ENCODE measurements at places on chromosomes 5 and 9.

- no peak for DNase-seq
Measured at GRCh38 chr9:83220730-83221129, 157.8 kb upstream of the RASEF start.

DNA sequence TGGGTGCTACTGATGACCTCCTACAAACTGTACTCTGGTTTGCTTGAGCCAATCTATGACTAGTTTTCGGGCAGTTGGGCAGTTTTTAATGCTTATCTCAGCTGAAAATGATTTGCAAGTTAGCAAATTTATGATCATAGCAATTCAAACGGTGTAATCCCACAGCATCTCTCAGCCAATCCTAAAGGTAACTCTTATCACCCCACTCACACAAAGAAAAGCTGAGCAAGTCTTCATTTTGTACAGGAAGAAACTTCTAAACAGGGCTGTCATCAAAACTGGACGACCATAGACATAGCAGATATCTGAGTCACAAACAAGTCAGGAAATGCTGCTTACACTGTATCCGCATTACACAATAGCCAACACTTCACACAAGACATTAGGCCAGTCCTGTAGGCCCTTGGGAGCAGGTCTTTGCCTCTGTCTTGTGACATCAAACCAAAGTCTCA is 2.6 kb upstream of the ENC1 start:
- DNase-seq, result no peak

GRCh38 chr5:10173716-10174115 is 76.0 kb downstream of the ATPSCKMT start:
- DNase-seq, result no peak

GRCh38 chr9:114349713-114350480 is 20.2 kb downstream of the ORM2 start:
- no peak for DNase-seq

DNA sequence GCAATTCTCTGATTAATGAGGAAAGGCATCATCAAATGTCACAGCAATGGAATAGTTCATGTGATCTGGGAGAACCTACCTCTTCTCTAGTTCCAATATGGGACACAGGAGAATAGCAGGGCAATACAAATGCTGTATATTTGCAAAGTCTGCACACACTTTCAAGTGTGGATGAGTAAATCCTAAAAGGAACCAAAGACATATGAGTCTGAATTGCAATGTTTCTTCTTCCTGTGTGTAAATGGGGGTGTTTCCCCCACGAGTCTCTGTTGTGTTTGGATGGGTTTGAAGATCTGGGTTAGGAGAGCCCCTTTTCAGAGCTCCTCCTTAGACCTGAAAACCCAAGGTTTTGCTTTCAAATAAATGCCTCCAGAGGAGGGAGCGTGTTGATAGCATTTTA is 26.9 kb downstream of the SLC46A2 start:
- no peak for DNase-seq

GRCh38 chr9:112772551-112772950 is 22.0 kb downstream of the SNX30 start:
- DNase-seq, result no peak

DNA sequence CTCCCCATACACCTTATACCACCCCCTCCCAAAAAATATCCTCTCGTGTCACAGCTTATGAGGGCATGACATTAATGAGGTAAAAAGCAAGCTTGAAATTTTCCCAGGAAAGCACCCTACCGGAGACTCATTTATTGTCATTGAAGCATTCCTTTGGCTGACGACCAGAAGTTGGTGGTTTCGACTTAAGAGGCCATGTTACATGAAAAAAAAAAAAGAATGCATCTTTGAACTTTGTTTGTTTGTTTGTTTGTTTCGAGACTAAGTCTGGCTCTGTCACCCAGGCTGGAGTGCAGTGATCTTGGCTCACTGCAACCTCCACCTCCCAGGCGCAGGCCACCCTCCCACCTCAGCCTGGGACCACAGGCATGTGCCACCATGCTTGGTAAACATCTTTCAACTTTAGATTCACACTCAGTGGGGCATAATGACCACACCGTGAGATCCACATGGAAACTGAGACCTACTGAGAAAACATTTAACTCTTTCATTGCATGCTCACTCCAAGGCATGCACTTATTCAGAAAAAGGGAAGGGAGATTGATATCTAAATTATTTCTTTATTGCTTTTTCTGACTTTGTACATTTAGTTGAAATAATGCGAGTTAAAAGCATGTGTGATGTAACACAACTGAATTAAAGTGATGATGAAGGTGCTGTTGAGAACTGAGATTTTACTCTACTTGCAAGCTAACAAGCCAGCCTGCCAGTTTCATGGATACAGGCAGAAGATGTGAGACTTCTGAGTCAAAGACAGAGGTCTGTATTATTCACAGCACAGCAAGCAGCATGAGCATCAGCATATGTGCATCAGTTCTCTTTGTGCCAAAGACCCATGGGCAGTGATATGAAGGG is 5.1 kb upstream of the RAB14 start:
- DNase-seq, result no peak

DNA sequence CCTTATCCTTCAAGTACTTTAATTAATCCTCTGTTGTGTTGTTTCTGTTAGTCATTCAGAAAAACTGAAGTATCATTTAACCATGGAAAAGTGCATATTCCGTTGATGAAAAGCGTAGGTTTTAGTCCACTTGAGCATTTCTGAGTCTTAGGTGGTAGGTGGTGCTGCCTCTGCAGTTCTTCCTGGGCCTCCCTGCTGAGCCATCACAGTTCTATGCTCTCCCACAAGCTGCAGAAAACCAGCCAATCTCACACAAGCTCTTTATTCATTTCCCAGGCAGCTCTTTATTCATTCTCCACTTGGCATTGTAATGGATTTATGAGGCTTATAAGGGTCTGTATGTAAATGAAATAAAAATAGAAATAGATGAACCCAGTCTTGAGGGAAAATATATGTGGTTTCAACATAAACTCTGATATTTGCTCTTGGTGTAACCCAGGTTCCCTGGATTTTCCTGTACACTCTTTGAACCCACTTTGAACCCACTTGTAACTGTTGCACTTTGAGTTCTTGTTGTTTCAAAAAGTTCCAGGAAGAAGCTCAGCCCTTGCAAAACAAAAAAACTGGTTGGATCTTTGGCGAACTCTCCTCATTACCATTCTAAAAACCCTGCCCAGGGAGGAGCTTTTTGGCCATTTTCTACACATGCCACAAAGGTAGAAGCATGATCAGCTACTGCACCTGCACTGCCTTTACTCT is 56.0 kb downstream of the ZNF510 start:
- DNase-seq, result no peak

DNA sequence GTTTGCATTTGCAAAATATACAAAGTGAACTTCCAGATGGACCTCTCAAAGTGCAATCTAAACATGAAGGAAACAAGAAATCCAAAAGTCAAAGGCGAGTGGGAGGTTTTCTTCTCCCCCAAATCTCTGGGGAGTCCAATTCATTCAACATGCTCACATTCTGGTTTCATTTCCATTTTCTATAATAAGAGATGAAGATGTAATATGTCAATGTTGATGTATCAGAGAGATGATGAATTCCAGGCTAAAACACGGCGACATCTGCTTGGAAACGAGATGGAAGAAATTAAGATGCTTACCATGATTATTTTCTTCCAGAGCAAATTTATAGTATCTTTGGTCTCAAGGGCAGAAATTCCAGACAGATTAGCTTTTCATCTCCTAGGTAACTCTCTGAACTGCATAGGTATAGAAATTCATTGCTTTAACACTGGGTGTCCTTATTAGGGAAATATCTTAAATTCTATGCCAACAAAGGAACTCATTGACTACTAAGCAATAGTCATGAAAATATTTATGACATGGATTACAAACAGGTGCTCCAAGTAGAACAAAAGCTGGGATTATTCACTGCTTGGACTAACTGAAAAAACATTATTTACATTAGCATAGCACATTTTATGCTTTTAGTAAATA is 287.9 kb downstream of the SEC61B start:
- no peak for DNase-seq

DNA sequence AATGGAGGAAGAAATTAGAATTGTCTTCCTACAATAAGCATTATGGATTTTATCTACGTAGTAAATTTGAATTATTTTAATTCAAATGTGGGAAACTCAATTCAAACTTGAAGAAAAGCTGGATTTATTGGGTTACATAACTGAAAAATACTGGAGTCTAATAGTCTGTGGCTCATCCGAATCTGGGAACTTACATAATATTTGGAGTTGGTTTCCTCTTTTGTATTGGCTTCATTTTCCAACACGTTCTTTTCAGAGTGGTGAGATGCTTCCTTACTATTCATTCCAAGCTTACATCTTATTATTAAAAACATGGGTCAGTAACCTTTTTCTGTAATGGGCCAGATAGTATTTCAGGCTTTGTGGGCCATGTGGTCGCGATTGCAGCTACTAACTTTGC is 164.8 kb downstream of the ARHGAP26 start:
- DNase-seq, result no peak
